ENCODE measurements at places on chromosomes 4 and X.

GRCh38 chr4:8702516-8703400 is 110.2 kb downstream of the CPZ start:
- peak; percentile 44 for DNase-seq

- DNase-seq = no peak
Observed at GRCh38 chr4:33948921-33949320, 2295.4 kb downstream of the ARAP2 start.

DNA sequence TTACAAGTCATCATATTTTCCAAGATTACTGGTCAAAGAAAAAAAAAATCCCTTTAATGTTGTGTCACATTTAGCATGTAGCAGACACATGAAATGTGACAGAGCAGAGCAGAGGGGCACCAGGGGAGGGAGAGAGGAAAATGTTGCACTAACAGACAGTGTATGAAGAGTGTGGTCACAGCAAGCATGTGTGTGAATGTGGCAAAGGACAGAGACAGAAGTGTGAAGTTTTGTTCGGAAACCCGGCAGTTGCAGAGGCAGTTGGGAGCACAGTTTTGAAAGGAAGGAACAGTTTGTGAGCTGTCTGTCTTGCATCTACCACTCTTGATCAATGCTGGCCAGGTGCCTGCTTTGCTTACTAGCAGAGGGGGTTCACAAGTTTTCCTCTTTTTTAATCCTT is 83.9 kb upstream of the MAP3K15 start:
- DNase-seq = no peak

DNA sequence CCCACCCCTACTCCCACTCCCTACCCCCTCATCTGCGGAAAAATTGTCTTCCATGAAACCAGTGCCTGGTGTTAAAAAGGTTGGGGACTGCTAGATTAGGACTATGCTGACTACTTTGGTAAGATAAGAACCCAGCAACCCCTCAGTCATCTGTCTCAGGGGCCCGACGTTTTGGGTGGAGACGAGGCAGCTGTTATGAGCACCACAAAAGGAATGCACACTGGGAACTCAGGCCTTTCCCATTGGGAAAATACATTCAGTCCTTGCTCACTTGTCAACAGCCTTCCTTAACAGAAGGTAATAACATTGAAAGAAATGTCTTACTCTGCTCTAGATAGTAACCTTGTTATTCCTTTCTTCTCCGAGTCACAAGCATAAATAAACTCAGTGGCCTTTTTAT is 310.8 kb downstream of the AFF2 start:
- no peak for DNase-seq

DNA sequence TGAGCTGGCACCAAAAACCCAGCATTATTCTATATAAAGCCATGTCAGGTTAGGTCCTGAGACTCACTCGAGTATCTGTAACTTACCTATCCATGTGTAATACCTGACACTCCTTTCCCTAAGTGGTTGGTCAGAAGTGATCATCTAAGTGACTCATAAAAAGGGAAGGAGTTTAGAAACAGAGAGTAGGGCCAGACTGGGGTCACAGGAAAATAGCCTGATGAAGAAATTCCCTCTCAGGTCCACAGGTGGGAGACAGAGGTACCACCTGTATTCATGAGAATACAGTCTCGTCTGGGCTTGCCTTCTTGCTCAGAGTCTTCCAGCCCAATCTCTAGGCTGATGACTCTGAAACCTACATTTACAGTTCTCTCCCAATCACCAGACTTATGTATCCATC is 161.8 kb upstream of the MAP3K15 start:
- DNase-seq = no peak

GRCh38 chrX:153342762-153343558 is 9.0 kb downstream of the ZNF275 start:
- DNase-seq = no peak

- DNase-seq = no peak
Observed at GRCh38 chr4:57061395-57061794, 48.8 kb downstream of the IGFBP7 start.

GRCh38 chr4:113285501-113285900 is 236.0 kb downstream of the ANK2 start:
- no peak for DNase-seq

- DNase-seq = no peak
Observed at GRCh38 chrX:38165023-38165422, 55.6 kb downstream of the SRPX start.

GRCh38 chr4:81173213-81173612 is 41.8 kb downstream of the PRKG2 start:
- no peak for DNase-seq

DNA sequence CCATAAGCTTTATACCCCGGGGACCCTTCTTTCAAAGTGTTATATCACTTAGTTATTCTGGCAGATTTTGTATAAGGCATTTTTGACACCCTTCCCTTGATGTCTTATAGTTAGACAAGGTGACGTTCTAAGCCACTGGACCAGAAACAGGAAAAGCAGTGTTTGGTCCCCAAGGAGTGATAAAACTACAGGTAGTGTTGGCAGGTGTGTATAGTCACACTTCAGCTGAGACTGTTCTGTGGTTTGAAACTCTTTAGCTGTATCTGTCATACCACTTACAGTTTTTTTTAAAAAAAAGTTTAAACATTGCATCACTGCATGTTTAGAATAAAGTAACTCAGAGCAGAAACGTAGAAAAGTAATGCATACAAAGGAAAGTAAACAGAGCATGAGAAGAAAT is 48.5 kb downstream of the TLL1 start:
- no peak for DNase-seq

DNA sequence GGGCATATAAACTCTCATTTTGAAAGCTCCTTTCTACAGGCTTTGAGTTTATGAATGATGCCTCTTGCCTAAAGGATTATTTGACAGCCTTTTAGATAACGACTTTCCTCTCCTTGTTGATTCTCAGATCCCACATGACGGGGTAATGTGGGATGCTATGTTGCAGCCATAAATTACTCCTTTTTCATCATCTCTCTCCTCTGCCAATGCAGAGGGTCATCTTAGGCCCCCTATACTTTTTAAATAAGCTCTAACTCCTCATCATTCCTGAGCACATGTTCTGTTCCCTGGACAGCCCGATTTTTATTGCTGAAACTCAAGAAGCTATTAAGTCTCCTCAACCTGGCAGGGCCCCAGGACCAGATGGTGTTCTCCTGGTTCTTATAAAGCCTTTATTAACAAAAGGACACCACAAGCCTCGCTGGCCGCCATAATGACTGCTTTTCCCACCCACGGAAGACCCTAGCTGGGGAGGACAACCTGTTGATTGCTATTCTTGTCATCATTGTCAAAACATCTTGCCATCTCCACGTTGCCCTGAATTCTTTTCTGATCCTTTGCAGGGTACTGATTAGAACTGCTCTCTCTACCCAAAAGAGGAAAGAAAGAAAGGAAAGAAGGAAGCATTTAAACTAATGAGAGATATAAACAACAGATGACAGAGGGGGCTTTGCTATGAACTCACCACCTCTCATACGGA is 150.7 kb downstream of the DHX15 start:
- peak; percentile 62 for DNase-seq

GRCh38 chrX:47497271-47497888 is 14.4 kb upstream of the ZNF41 start:
- DNase-seq = no peak

DNA sequence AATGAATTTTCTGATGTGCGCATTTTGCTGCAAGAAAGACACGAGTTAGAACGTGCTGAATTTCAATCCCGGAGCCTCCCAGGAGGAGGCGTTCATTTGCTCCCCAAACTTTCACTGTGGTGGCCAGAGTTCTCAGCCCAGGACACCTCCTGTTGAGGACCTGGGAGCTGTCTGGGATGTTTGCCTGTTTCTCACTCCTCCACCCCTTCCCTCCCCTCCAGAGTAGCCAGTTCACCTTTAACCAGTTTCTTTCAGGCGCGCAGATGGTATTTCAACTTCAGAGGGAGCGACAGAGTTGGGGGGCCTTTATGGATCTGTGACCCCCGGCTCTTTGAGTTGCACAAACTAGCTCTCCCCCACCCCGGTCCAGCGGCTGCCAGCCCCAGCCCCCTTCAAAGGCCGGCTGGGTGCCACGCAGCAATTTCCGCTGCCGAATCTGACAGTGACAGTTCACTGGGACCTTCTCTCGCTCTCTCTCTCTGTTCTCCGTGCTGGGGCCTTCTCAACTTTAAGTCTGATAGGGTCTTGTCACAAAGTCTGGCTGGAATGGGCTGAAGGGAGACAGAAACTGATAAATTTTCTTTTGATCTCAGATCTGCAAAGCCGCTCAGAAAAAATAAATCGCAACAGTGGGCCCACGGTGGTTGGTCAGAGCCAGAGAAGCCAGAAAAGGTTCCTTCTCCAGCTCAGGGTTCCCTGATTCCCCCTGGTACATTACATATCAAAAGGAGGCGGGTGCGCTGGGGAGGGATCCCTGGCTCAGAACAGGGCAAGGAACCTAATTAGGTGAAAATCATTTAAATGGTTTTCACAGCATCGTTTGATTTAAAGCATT is 100.0 kb upstream of the STX18 start:
- DNase-seq = no peak

- no peak for DNase-seq
Observed at GRCh38 chrX:41481264-41482109, 34.3 kb downstream of the NYX start.

GRCh38 chrX:15215366-15215765 is 54.5 kb downstream of the ASB9 start:
- DNase-seq = no peak

DNA sequence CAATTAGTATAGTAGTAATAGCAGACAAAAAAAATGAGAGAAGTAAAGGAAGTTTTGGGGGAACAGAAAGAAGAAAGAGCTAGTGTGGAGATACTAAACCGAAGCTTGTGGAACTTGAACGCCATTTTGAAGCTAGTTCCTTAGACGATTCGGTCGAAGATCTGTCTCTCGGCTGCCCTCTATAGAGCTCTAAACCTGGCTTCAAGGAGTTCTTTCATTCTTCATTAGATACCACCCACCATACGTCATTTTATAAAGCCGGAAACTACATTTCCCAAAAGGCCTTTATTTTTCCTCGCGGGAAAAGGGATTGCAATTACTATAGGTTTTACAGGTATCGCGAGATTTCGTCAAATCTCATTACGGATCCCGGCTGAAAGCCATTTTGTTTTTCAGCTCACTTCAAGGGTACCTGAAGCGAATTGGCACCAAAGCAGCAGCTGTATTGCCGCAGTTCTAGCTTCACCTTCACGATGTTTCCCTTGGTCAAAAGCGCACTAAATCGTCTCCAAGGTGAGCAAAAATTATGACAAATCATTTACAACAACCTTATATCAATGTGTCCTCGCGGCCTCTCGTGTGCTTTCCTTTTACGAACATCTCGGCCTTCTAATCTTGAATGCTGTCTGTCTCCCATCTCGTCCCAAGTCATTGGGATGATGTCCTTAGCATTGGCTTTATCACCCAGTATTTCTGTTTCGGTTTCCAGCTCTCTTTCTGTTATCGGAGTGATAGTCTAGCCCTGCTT is at the start of gene COX7B:
COX7B (plus strand) TSS at position 388 of the 748 bp plus-strand sequence; CDS start at position 474, 86 bp downstream.
- DNase-seq = peak; percentile 74

DNA sequence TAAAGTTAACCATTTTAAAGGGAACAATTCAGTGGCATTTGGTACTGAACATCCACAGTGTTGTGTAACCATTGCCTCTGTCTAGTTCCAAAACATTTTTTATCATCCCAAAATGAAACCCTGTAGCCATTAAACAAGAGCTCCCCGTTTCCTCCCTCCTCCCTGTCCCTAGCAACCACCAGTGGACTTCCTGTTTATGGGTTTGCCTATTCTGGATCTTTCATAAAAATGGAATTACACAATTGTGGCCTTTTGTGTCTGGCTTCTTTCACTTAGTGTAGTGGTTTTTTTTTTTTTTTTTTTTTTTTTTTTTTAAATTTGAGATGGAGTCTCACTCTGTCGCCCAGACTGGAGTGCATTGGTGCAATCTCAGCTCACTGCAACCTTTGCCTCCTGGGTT is 11.6 kb downstream of the RBMX2 start:
- DNase-seq = no peak

GRCh38 chrX:125203737-125204578 is 115.7 kb upstream of the TEX13C start:
- peak; percentile 70 for DNase-seq

GRCh38 chr4:139838811-139839210 is 173.2 kb downstream of the MGST2 start:
- no peak for DNase-seq

- DNase-seq = no peak
Observed at GRCh38 chr4:183396227-183396637, 48.2 kb upstream of the CDKN2AIP start.

DNA sequence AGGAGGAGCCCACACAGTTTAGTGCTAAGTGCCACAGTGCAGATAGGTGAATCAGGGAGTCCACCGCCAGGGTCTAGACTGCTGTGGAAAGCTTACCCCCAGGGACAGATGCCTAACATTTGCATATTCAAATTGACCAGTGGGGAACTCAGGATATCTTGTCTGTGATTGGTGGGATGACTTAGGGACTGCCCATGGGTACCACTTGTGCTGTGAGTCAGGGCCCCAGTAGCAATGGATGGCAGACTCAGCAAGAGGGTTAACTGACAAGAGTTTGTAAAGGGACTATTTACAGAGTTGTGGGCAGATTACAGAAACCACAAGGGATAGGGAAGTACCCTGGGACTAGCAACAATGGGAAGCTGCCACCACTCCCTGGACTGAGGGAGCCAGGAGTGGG is 282.1 kb downstream of the BCOR start:
- DNase-seq = no peak

DNA sequence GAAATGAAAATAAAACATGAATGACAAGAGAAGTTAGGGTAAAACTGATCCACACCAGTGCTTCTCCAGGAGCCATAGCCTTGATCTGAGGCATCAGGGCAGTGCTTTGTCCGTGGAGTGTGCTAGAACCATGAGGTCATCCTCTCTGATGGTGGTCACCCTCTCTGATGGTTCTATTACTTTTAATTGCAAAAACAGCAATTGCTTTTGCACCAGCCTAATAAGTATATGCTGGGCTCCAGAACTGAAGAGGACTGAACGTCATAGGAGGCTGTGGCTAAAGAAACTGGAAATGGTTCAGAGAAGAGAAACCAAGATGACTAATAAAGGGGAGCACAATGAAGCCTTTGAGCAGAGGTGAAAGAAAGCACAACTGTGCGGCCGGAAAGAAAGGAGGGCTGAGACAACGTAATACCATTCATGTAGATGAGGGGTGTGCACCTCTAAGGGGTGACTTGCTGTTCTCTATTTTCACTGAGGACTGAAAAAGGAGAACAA is 17.0 kb upstream of the TMEM154 start:
- no peak for DNase-seq

DNA sequence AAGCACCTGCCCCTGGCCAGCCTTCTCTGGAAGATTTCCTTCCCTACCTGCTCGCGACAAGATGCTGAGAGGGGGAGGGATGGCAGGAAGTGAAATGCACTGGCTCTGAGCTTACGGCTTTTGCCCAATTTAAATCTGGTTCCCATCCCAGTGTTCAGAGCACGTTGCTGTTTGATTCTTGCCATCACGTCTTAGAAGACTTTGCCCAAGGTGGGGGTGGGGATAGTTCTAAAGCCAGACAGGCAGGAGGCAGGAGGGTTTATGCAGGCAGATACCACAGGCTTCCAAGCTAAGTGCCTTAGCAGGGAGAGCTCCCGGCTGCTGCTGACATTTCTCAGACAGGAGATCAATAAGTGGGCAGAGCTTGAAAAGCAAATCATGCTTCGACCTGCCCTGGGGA is 393.9 kb downstream of the MID1IP1 start:
- DNase-seq = no peak

- DNase-seq = no peak
Observed at GRCh38 chrX:10199212-10199611, 42.4 kb downstream of the CLCN4 start.

- DNase-seq = no peak
Observed at GRCh38 chrX:49276671-49277534, 7.3 kb downstream of the PPP1R3F start.

- DNase-seq = no peak
Observed at GRCh38 chrX:19865567-19866363, 21.6 kb downstream of the SH3KBP1 start.
